AML-193 (cell line): ENCODE measurements at places on chromosomes 6 and 20.
A peak's percentile ranks its signal among the peaks of the same experiment; 100 is the strongest.

DNA sequence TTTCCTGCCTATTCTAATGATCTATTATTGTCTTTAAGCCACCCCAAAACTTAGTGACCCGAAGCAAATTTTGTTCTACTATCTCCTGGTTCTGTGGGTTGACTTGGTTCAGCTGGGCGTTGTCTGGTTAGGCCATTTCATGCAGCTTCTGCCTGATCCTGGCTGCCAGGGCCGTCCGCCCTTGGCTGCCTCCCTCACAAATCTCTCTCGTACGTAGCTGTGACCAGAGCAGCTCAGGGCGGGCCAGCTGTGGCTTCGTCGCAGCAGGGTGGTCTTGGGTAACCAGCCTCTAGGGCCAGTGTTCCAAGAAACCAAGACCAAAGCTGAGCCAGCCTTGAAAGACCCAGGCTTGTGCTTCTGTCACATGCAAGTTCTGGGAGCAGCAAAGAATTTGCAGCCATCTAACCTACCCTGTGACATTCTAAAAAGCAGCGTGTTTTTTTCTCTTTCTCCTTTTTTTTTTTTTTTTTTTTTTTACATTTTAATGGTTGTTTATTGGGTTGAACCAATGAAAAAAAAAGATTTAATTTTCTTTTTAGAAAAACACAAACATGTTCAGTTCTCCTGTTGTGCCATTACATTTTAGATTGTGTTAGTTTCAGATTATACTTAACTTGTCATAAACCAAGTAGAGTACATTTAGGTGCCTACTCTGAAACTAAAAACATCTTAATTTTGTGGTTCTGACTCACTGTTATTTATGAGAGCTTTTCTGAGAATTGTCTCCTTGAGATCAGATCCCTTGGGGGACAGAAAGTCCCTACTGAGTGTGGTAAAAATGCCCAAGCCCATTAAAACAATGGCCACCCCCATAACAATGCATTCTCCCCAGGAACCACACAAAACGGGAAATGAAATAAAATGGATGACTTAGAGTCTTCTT is 83.9 kb downstream of the ZDHHC14 start:
- DNase-seq = no peak

GRCh38 chr6:39026175-39026574 is 22.4 kb upstream of the GLP1R start:
- DNase-seq = no peak

- no peak for DNase-seq
Measured at GRCh38 chr6:74410630-74411029, 714.6 kb downstream of the CD109 start.

GRCh38 chr20:50296450-50297375 is 106.1 kb downstream of the CEBPB start:
- no peak for DNase-seq

DNA sequence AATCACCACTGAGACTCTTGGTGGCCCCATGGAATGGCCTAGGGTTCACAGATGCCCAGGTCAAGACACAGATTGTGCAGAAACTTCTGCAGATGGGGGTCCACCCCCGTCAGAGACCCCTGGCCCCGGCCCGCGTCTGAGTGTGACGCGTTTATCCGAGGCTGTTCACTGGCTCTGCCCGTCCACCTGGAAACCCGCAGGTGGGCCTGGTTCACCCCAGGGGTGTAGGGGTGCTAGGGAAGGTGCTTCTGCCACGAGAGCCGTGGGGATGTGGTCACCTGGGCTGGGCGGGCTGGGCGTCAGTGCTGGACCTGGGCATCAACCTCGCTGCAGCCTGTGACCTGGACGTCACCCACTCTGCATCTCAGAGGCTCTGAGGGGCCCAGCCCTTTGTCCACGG is 39.5 kb upstream of the GATA5 start:
- DNase-seq = no peak

DNA sequence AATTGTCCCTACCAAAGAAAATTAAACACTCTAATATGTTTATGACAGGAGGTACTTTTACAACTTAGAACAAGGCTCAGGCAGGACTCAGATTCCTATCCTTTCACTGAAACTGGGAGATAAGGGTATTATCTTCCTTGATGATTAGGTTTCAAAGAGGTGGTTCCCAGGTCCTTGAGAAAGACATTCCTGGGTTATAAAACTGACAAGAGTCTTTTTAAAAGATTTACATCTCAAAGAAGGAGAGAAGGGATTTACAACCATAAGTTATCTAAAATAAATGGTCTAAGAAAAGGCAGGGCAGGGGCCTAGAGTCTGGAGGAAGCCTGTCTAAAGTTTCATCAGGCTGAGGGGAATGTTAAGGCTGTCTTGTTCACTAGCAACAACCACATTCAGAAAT is 1492.5 kb downstream of the HACE1 start:
- no peak for DNase-seq

DNA sequence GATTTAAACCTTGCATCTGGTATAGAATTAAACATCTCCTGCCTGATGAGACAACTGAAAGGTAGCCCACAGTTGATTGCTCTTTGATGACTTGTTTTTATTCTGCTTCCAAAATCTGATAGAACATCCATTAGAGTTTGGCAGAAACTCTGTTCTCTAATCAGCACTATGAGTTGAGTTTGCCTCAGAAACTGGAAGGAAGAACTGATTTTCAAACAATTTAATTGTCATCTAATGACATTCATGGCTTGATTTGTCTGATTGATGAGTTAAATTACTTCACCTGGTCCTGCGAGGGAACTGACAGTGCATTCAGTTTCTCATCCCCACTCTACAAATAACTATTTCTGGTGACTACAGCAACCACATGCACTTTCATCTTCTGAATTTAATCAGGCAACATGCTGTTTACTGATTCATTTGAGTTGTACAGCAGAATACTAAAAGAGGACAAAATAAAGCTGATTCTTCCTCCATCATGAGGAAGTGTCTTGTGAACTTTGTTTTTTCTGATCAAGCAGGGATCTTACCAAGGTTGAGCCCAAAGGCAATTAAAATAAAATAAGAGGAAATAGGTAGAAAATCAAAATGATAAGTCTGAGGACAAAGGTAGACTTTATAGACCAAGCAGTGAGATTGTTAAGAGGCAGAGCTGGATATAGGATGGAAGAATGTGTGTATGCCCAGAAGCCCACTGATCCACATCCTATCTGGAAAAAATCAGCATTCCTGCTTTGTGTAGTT is 15.7 kb upstream of the MRAP2 start:
- no peak for DNase-seq

DNA sequence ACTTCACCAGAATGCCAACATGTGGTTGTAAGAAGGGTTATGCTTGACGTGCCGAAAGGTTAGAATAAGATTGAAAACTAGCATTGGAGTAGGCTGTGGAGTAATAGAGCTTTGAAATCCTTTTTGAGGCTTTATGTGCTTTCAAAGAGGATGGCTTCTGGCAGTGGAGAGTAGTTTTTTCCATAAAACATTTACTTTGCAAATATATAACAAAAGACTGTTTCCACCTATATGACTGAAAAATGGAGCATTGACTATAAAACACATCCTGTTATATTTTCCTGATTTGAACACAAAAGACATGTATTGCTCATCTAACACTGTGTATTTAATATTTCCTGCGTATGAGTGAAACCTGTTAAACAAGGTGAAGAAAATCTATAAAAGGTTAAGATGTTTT is 38.8 kb downstream of the ZFAND3 start:
- DNase-seq = no peak

- DNase-seq = no peak
Measured at GRCh38 chr20:25408170-25408547, 686 bp downstream of the GINS1 start.

- DNase-seq = peak; percentile 51
Measured at GRCh38 chr6:63066055-63066704, 145.1 kb upstream of the FKBP1C start.

- DNase-seq = no peak
Measured at GRCh38 chr6:26029857-26030653, 57.2 kb upstream of the HFE start.

GRCh38 chr6:37904590-37904989 is 85.1 kb downstream of the ZFAND3 start:
- DNase-seq = no peak

- no peak for DNase-seq
Measured at GRCh38 chr20:2751347-2751877, 49.0 kb downstream of the CPXM1 start.

DNA sequence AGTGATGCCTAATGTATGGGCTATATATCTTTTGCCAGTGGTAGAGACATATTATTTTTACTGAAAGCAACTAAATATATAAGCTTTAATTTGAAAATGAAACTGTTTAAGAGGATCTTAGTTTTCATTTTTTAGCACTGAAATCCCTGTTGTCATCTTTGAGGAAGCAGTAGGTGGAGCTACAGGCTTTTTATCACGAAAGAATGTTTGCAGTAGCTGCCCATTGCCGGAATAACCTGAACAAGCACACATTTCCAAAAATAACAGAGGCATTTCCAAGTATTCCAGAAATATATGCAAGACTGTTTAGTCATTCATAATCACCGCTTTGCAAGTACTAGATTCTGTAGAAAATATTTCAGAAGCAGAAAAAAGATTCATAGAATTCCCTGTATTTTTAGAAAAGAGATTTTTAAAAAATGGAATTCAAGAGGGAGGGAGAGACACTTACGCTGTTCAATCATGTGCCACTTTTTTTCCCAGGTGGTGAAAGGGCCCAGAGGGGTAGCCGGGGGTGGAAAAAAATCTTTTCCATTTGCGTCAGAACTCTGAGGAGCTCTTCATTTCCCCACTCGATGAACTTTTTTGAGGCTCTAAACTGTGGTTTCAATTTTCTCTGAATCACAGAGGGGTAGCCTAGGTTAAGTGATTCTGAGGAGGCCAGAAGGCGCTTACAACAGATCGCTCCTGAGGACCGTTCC is 142.5 kb upstream of the FERMT1 start:
- DNase-seq = peak; percentile 43

DNA sequence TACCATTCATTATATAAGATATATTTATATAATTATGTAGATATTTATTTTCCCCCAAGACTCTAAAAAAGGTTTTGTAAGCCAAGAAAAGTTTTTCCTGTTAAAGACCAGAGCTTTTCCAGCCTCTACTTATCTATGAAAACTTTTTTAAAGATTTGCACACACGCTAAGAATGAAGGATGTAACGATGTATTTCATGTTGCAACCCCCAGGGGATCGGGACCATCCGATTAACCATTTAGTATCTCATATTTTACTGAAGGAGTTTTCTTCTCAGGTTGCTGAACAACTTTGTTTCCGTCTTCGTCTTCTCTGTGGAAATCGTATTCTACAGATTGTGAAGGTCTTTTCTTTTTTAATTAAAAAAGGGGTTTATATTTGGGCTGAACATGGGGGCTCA is 70.0 kb upstream of the SASH1 start:
- DNase-seq = no peak

DNA sequence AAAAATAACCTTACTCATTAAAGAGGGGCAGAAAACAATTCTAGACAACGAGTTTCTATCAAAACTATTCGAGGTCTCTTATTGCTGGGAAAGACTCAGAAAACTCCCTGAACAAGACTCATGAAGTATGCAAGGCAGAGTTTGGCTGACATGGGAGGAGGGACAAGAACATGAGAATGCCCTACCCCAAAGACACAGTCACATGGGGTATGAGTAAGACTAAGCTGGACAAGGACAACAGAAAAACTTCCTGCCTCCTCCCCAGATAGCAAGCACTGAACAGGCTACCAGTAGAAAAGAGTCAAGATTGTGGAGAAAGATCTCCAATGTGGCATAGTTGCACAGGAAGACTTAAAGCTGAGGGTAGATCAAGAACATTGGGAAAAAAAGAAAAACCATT is 39.7 kb upstream of the PHIP start:
- no peak for DNase-seq

GRCh38 chr6:16334671-16335070 is 96.3 kb downstream of the GMPR start:
- DNase-seq = peak; percentile 68

DNA sequence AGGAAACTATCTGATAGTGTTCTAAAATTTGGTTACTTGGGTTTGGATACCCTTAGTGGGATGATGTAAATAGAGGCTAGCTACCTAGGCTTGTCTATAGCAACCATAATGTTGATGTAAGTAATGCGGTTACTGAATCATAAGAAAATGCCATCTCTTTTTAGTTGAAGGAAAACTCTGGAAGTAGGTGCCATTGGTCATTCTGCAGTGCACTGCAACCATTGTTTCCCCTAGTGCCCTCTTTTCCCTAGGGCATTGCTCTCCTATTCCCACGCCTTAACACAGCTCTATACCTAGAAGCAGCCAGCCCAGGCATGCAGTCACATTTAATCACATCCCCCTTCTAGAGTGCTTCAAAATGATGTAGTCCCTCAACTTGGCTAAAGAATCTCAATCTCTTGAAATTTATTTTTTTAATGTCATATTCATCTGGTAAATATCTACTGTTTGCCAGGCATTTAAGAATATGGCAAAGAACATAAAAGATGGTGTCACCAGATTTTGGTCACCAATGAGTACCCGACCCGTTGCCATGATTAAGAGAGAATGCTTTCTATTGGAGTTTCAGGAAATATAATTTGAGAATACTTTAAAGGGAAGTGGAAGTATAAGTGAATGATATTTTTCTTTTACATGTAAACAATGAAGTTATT is 10.4 kb downstream of the LOC128125822 start:
- no peak for DNase-seq

GRCh38 chr20:3931664-3932063 is 42.5 kb downstream of the PANK2 start:
- no peak for DNase-seq

GRCh38 chr6:169169375-169169774 is 84.3 kb downstream of the THBS2 start:
- DNase-seq = no peak

DNA sequence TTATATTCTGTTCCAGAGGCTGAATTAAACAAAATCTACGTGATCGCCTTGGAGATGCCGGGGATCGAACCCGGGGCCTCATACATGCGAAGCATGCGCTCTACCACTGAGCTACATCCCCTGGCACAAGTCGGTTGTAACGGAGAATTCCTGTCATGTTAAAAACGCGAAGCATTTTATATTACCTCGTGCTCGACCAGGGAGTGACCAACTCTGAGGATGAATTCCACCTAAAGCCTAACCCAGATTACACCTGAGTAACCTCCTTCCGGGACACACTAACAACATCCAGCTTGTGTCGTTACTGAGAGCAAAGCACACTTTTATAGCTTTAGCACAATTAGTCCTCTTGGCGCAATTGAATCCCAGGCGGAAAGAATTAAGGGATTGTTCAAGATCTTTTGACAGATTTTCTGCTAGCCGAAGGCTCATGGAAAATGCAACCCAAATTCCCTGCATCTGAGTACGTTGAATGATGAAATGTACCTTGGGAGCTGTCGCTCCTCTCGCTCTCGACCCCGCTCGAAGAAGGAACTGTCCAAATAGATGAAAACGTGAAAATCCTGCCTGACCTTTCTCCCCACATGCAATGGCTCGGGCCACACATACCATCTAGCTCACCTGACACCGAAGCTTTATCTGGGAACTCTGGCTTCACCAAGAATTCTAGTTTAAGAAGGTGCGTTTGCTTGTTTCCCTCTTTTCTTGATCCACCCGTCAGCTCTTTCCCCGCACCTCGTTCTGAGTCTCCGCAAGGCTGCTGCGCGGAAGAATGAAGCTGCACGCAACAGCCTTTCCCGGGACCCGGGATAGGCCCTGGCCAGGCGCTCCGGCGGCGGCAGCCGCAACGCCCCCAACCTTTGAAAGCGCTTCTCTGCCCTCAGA is 148.3 kb downstream of the GPX5 start:
- no peak for DNase-seq
